AG09309 (cell line): ENCODE measurements at places on chromosomes 6 and 20.

GRCh38 chr6:17278289-17279063, 2.7 kb upstream of the RBM24 start:
- peak; percentile 62 for DNase-seq

- no peak for DNase-seq
Observed at GRCh38 chr6:137919837-137920730, 53.0 kb downstream of the TNFAIP3 start.

DNA sequence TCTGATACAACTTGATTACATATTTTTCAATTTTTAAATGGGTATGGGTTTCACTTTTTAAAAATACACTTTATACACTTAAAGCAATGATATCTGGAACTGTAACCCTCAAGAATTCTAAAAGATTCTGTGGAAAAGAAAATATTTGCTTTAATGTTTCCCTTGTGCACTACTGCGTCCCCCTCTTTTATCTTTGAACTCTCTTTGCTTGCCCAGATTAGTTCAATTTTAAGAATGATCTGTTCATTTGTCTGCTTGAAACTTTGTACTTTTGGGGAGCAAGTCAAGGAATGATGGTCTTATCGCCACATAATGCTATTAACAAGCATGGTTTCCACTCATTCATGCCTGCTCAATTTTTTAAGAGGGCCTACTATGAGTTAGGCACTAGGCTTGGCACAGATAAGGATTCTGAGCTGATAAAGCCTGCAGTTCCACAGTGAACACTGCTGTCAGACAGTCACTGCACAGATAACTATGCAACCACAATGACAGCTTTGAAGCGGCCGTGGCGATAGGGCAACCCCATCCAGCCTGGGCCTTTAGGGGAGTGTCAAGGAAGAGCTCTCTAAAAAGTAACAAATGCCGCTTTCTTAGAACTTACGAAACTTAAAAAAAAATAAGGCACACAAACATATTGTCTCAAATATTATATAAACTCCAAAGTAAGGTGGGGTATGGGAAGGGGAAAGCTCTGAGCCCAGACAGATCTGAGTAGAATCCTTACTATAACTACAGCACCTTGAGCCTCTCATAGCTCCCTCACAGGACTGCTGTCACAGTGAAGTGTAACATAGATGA, 29.7 kb downstream of the FYN start:
- DNase-seq, result no peak

DNA sequence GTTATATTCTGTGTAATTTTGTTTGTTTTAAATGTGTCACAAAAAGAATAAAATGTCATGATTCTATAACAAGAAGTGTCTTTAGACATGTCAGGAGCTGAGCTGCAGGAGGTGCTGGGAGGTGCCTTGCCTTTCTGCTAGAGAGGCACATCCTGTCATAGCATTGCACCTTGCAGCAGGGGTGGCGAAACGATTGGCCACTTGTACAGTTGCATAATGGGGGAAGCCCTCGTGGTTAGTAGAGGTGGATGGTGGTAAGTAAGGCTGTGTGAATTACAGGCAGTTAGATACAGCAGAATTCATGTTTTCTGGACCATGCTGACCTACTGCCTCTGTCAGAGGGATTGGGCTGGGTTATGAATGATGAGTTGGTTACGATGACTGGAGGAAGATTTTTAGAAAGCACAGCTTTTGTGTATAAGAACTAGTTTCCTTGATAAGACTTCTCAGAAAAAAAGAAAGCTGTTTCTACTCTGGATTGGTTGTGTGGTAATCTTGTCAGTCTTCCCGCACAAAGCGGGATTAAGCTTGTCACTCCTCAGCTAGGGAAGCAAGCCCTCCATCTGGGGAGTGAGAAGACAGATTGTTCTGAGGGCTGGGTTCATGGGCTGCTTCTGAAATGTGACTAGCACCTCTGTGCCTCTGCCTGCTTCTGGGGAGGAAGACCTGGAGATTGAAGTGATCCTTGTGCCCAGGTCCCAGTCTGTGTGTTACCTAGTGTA, 74.9 kb downstream of the FOXO3 start:
- no peak for DNase-seq

GRCh38 chr6:42963855-42964605, 3.5 kb downstream of the GNMT start:
- no peak for DNase-seq

DNA sequence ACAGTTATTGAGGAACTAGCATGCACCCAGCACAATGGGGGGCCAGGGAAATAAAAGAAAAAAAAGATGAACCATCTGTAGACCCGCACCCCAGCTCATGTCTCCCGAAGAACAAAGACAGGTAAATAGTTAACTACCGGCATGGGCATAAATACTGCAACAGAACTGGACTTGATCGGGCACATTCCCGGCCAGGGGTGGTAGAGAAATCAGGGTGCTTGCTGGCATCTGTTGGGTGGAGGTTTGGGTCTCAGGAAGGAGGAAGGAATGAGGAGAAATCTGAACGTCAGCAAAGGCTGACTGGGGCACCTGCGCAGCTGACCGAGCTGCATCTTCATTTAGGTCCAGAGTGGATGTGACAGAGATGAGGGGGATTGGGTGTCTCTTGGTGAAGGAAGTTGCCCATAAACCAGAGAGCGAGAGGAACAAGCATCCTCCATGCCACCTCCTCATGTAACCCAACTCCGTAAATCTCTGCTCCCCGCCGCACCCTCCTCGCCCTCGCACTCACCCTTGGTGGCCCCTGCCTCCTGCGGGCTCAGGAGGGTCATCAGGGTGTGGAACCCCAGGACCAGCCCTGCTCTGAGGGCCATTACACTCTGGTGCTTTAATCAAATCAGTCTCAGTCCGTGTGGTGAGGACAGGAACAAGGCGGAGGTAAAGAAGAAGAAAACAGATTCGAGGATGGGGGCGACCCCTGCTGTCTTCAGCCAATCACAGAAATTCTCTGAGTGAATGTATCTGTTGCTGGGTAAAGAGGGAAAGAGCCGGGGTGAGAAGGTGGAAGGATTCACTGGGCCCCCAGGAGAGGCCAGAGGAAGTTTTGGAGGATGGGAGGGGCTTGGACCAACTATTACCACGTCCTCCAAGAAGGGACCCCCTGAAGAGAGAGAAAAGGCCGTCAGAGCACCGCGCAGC, at the start of gene HLA-DOA:
Gene HLA-DOA, minus strand, starts transcription at position 648 of the 918 bp plus-strand sequence.
- no peak for DNase-seq

DNA sequence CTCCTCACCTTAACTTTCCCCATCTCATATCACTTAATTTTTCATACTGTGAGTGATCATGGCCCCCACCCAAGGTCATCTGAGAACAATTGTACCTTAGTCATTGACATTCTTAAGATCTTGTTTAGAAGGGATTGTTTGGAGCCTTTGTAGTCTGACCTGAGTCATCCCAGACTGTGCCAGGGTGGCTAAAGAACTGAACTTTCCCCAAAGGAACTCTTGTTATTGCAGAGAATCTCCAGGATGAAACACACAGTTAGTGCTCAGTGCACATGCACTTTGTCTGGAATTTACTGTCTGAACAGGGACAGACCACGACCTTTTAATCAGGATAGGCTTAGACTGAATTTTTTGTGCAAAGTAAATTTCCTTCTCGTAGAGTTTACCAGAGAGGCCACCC, 112.6 kb upstream of the CCN2 start:
- DNase-seq, result no peak

- no peak for DNase-seq
Observed at GRCh38 chr20:48629069-48629959, 198.5 kb downstream of the PREX1 start.

GRCh38 chr6:73632346-73632745, 21.4 kb downstream of the SLC17A5 start:
- DNase-seq, result no peak

- DNase-seq, result peak; percentile 18
Observed at GRCh38 chr6:25889877-25890853, 16.1 kb upstream of the SLC17A3 start.

DNA sequence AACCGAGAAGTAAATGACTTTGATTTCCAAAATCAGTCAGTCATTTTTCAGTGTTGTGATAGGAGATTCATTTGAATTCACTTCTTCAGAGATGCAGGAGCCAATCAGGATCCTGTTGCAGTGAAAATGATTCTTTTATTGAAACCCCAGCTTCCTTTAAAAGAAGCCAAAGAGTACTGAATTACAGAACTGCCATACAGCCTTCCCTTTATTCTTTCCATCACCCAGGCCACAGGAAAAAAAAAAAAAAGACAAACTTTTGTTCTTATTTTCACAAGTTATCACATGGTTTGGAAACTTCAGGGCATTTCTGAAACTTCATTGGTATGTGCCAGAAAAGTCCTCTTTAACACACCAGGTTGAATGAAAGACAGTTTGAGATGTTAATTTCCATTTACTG, 1.8 kb upstream of the CARMIL1 start:
- DNase-seq, result no peak

GRCh38 chr6:70315079-70315751, 12.3 kb upstream of the COL9A1 start:
- no peak for DNase-seq

- DNase-seq, result no peak
Observed at GRCh38 chr6:87293526-87293925, 28.9 kb upstream of the SMIM8 start.

DNA sequence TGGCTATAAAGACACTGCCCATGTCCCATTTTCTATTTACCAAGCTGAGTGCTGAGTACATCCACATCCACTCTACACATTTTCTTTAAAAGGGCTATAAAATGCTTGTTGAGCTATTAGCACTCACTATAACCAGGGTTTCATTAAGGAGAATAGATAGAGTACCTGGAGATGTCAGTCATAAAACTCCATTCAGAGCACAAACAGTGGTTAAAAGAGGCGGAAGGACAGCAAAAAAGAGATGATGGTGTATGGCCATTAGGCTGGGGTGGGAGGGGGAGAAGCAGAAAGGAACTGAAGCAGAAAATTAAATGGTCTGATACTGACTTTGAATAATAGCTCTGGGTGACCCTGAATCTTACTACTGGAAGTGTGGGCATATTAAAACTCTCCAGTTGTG, 609.9 kb upstream of the MAP3K7 start:
- DNase-seq, result no peak

GRCh38 chr6:99821164-99821563, 172.9 kb downstream of the MCHR2 start:
- DNase-seq, result no peak

DNA sequence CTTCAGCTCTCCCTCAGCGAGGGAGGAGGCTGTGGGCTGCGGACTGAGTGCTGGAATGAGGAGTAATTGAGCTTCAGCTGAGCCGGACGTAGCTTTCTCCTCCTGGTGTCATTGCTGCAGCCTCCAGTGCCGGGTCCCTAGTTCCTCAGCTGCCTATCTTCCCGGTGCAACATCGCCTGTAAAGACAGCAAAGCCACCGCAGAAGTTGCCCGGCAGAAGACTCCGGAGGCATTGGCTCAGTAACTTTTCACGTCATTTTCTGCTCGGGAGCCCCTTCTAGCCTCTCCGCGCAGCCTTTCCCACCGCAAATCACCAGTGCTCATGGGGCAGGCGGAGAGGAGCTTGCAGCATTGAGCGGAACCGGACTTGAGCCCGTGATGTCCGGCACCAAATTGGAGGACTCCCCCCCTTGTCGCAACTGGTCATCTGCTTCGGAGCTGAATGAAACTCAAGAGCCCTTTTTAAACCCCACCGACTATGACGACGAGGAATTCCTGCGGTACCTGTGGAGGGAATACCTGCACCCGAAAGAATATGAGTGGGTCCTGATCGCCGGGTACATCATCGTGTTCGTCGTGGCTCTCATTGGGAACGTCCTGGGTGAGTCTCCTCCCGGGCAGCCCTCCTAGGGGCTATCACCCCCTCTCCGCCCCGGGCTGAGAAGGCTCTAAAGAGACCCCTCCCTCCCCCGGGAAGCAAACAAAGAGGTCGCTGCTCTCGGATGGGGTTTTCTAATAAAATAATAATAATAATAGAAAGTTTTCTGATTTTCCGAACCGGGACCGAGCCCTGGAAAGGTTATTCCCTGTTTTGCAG, at the start of gene HCRTR2:
Gene HCRTR2, plus strand, starts transcription at position 305 of the 816 bp plus-strand sequence. Its CDS starts 73 bp downstream, at position 378.
- DNase-seq, result no peak

GRCh38 chr20:460707-461106, 1.6 kb downstream of the TBC1D20 start:
- DNase-seq, result no peak

GRCh38 chr6:116513224-116513875, 1.9 kb downstream of the CALHM5 start:
- DNase-seq, result no peak

DNA sequence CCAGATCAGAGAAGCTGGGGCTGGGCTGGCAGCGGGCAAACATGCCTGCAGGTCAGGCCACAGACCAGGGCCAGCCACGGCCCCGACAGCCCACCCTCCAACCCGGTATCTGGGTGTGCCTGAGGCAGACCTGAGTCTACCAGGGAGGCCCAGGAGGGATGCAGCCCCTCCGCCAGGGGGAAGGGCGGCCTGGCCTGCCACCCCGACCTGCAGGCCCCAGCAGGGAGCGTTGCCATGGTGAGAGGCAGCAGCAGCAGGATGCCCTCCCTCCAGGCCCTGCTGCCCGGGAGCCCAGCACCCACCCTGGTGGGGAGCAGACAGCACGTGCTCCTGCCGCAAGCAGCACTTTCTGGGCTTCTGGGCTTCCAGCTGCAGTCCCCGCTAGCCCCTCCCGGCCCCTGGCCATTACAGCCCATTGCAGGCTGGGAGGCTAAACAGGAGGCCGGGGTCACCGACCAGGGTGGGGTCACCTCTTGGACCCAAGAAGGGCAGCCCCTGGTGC, 3.8 kb upstream of the EEF1A2 start:
- no peak for DNase-seq

- DNase-seq, result no peak
Observed at GRCh38 chr6:61959196-61959595, 326.8 kb downstream of the KHDRBS2 start.

DNA sequence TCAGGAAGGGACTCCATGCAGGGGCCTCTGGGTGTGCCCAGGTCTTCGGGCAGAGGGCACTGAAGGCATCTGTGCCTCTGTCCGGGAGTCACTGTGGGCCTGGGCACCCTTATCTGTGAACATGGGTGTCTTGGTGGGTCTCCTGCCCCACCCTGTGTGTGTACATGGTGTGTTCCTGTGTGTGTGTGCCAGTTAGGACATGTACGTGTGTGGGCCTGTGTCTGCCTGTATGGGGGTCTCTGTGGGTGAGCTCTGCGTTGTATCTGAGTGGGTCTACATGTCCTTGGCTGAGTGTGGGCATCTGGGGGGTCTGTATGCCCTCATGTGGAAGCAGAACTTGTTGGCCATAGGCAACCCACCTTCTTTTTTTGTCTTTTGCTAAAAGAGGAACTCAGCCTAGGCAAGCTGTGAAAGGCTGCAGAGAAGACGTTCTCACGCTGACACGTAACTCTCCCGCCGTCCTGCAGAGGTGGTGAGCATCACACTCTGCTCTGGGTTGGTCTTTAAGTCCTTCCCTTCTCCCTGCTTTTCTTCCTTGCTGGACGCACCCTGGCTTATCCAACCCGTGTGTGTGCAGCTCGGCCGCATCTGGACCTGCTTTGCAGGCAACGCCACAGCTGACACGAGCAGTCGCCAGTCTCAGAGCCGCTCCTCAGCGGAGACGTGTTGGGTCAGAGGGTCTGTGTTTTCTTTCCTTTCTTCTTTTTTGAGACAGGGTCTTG, 532 bp upstream of the NPBWR2 start:
- no peak for DNase-seq

- peak; percentile 67 for DNase-seq
Observed at GRCh38 chr6:28474441-28475219, 31.3 kb upstream of the ZSCAN23 start.

DNA sequence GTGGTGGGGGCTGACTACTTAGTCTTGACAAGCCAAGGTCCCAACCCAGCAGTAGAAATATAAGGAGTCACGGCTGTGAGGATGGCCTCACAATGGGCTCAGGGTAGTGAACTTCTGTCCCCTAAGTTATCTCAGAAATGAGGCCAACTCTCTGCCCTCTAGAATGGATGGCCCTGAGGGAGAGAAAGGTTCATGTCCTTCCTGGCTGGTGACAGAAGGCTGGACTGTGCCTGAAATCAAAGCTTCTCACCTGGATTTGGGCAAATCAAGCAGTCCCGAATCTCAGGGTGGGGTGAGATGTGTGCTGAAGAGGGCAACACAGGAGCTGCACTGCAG, 12.7 kb downstream of the RRP36 start:
- no peak for DNase-seq
